ENCODE measurements at places on chromosomes 13 and 19.
A peak's percentile ranks its signal among the peaks of the same experiment; 100 is the strongest.

DNA sequence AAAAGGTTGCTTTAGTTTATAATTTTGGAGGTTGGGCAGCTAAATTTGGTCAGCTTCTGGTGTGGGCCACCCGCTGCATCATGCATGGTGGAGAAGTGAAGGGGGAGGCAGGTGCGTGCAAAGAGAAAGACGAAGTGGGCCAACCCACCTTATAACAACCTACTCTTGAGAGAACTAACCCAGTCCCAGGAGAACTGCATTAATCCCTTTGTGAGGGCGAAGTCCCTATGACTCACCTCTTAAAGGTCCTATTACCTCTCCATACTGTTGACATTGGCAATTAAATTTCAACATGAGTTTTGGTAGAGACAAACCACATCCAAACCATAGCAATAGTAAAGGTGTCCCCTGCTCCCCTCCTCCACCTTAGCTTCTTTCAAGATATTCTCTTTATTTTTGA is 7.7 kb upstream of the FGF9 start:
- no peak for DNase-seq

GRCh38 chr13:36966404-36966803 is 32.7 kb downstream of the ALG5 start:
- no peak for DNase-seq

- no peak for DNase-seq
Measured at GRCh38 chr13:30017880-30018279, 167.5 kb upstream of the UBL3 start.

DNA sequence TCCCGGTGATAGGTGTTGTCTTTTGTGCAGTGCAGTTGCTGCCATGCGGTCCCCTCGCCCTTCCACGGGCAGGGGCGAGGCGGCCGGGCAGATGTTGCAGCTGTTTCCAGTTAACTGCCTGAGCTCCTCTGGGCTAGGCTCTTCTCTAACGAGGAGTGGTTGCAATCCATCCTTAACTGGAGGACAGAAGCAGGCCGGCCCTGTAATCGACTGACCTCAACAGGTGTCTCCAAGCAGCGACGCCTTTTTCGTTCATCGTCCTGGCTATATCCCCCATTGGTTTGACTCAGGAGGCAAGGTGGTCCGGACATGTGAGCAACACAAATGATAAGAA is 1.9 kb upstream of the TSC22D1 start:
- DNase-seq, result no peak

DNA sequence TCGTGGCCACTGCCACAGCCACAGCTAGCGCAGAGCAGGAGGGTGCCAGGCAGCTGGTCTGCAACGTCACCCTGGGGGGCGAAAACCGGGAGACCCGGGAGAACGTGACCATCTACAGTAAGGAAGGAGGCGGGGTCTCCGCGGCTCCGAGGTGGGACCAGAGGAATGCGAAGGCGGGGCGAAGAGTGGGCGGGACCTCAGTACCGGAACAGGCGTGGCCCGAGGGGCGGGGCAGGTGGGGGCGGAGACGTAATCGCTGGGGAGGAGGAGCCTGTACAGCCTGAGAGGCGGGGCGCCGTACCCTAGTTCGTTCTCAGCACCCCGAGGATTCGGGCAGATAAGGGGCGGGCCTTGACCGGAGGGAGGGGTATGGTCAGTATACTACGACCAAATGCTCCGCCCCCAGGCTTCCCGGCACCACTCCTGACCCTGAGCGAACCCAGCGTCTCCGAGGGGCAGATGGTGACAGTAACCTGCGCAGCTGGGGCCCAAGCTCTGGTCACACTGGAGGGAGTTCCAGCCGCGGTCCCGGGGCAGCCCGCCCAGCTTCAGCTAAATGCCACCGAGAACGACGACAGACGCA is 2.5 kb downstream of the ICAM5 start:
- DNase-seq, result peak; percentile 66
